ENCODE measurements at places on chromosomes 2 and 18.

GRCh38 chr2:204051476-204051875 lies 114.9 kb downstream of the ICOS start:
- DNase-seq: no peak

DNA sequence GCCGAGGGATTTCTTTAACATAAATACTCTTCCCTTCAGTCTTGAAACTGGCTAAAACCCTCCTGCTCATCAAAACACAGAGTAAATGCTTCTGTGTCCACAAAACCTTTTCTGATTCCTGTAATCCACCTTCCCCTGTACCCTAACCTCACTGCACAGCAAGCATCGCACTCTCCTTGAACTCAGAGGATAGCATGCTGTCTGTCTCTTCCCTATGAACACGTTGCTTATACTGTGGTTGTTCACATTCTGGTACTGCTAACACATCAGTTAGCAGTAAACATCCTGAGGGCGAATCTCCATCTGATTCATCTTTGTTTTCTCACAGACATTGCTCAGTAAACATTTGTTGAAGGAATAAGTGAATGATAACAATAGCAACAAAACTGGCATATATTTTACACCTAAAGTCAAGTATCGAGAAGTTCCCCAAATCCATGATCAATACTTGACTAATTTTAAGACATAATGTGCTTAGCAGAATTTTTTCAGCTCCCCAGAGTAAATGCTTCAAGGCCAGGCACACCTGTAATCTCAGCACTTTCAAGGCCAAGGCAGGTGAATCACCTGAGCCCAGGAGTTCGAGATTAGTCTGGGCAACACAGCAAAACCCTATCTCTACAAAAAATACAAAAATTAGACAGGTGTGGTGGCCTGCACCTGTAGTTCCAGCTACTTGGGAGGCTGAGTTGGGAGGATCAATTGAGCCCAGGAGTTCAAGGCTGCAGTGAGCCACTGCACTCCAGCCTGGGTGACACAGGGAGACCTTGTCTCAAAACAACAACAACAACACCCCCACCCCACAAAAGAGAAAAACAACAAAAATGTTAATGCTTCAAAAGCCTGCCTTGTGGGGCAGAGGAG lies 45.6 kb upstream of the LPIN2 start:
- no peak for DNase-seq

DNA sequence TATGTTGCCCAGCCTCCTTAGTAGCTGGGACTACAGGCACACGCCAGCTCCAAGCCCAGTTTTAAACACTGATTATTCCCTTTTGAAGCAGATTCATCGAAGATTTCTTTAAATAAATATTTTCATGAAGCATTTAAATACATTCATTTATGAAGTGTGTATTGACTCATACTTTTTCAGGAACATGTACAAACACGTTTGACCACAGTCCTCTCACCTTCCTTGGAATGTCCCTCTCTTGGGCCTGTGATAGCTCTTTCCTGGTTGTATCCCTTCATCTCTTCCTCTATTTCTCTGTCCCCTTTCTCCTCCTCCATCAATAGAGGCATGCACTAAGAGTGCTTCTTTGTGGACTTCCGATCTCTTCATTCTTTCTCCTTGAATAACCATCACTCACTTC lies 2.5 kb downstream of the PSTPIP2 start:
- DNase-seq: no peak

GRCh38 chr2:231013820-231014219 lies 17.9 kb downstream of the SPATA3 start:
- no peak for DNase-seq

GRCh38 chr2:191165176-191165643 lies 14.4 kb upstream of the STAT4 start:
- peak; percentile 17 for DNase-seq
